ENCODE measurements at places on chromosomes 3 and 15.

DNA sequence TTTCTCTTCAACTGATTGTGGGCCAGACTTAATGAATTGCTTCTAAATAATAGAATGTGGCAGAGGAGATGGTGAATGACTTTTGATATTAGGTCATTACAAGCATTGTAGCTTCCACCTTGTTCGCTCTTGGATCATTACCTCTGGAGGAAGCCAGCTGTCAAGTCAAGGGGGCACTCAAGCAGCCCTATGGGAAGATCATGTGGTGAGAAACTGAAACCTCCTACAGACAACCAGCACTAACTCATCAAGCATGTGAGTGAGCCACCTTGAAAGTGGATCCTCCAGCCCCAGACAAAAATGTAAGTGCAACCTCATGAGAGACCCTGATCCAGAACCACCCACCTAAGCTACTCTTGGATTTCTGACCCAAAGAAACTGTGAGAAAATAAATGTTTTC is 109.8 kb upstream of the TBC1D5 start:
- DNase-seq = no peak

GRCh38 chr15:38226608-38227266 is 25.9 kb upstream of the SPRED1 start:
- DNase-seq = no peak

DNA sequence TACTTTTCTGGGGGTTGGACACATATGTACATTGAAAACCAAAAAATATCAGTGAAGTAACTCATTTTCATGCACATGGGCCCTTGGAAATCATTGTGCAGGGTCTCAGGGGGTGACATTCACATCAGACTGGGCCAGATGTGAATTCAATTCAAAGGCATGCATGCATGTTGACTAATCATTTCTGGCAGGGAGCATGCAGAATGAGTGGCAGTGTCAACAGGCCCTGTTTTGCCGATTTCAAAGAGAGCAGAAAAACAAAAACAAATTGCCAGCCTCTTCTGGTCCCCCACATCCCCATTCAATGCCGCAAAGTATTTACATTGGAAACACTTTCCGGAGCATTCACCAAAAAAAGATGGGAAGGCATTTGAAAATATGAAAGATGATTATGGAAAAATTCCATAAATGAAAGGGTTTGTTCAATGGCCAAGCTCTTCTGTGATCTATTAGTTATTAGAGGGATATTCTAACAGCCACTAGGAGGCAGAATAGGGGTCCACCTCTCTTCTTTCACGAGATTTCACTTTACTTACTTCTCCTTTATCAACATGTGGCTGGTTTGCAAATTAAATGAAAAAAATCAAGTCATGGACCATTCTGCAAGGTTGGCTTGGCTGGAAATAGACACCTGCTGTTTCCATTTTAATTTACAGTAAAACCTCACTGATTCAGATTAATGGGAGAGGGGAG is 119.9 kb upstream of the FEZF2 start:
- DNase-seq = no peak

DNA sequence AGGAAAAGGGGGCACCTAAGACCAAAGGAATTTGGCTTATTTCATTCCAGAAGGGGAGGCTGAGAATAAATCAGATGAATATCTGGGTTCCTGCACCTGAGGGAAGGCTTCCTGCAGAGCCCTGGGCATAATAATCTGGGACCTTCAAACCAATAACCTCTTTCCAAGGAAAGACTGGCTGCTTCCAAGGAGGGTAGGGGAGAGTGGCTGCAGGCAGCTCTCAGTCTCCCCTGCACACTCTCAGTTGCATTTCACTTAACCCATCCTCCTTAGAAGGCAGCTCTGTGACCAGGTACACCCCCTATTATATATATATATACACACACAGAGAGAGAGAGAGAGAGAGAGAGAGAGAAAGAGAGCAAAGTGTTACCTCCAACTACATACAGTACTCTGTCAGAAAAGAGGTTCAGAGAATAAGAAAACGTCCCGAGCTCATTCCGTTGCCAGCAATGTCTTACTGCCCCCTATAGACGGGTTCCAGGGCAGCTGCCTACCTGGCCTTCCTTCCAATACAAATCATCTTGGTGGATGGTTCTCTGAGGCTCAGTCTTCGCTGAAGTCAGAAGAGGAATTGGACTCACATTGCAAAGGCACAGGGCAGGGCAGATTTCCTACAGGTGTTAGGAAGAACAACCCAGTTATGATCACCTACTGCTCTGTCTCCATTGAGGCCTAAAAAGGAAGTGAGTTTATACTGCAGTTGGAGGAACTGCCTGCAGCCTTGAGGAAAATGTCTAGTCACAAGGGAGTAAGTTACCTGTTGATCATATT is 26.1 kb downstream of the CAPN3 start:
- DNase-seq = no peak

- no peak for DNase-seq
Measured at GRCh38 chr3:135731546-135731945, 234.0 kb upstream of the PPP2R3A start.

GRCh38 chr3:13507570-13508339 is 27.6 kb downstream of the HDAC11 start:
- DNase-seq = no peak

DNA sequence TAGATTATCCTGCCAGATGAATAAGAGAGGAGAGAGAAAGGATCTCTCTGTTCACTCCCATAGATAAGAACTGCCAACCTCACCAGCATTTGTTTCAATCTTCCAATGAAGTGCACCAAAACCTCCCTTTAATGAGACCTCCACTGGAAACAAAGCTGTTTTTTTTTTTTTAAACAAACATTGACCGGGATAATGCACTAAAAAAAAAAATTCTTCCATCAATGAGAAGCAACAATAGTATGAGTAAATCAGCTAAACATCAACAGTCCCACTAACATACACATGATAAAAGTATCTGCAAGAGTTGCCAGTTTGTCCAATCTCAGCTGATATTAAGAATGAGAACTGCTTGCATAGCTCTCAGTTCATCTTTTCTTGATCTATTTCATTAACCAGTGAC is 19.9 kb downstream of the TJP1 start:
- no peak for DNase-seq

- no peak for DNase-seq
Measured at GRCh38 chr15:95826412-95827195, 503.9 kb upstream of the NR2F2 start.

GRCh38 chr3:95311272-95311671 is 1248.4 kb downstream of the NSUN3 start:
- DNase-seq = no peak

- DNase-seq = no peak
Measured at GRCh38 chr15:34993877-34994276, 5.8 kb upstream of the ZNF770 start.
